Articular chondrocyte of knee joint (primary cell): ENCODE measurements at places on chromosomes 7 and 10. TPM values are rescaled to one million over a fixed set of nuclear protein-coding genes. Genes with fewer than 3 reads are reported as not detected.

OGDHL gene
- under 0.01 and 0.54 TPM in 2 replicates for total RNA-seq

CCDC71L gene
- 33.8 and 57.7 TPM in 2 replicates for total RNA-seq

TMEM139 gene
- 0.11 TPM in 1 of 2 replicates, not detected in the other for total RNA-seq

SLC39A12 gene
- total RNA-seq = under 0.01 TPM in 1 of 2 replicates, not detected in the other

UNCX gene
- not detected in 2 replicates for total RNA-seq

ZNF853 gene
- total RNA-seq = 0.86 and 4.8 TPM in 2 replicates

TNRC18 gene
- 64.2 and 80.9 TPM in 2 replicates for total RNA-seq

A1CF gene
- total RNA-seq = not detected in 2 replicates

TAS2R41 gene
- not detected in 2 replicates for total RNA-seq

RBM33 gene
- 25.3 and 26.9 TPM in 2 replicates for total RNA-seq

GPR146 gene
- 2.5 and 3.8 TPM in 2 replicates for total RNA-seq

DLX5 gene
- total RNA-seq = 1.5 and 1.8 TPM in 2 replicates

EBLN1 gene
- total RNA-seq = not detected in 2 replicates

GHITM gene
- total RNA-seq = 176 and 185 TPM in 2 replicates

NEUROG3 gene
- total RNA-seq = not detected in 2 replicates

SPDYE1 gene
- total RNA-seq = not detected in 2 replicates

MLXIPL gene
- not detected in 2 replicates for total RNA-seq

MOGAT3 gene
- not detected in 2 replicates for total RNA-seq

GPR22 gene
- not detected in 2 replicates for total RNA-seq

CPA1 gene
- total RNA-seq = 2.2 and 3.7 TPM in 2 replicates

C7orf33 gene
- not detected in 2 replicates for total RNA-seq

OIT3 gene
- total RNA-seq = 0.13 and 0.43 TPM in 2 replicates

DMBT1 gene
- 0.11 and 0.13 TPM in 2 replicates for total RNA-seq

HOXA4 gene
- 1.7 and 2.4 TPM in 2 replicates for total RNA-seq

SUGCT gene
- total RNA-seq = 8.0 and 10.2 TPM in 2 replicates

WIPF3 gene
- not detected in 2 replicates for total RNA-seq

CH25H gene
- total RNA-seq = 2.1 and 4.8 TPM in 2 replicates
